ENCODE measurements at places on chromosomes 5 and 9. TPM values are rescaled to one million over a fixed set of nuclear protein-coding genes. Genes with fewer than 3 reads are reported as not detected.

PCDHB16 gene
- 0.63 TPM for total RNA-seq

TIMD4 gene
- total RNA-seq = 0.38 TPM

DOLK gene
- total RNA-seq = 26.7 TPM

SLC6A7 gene
- total RNA-seq = not detected

PCAT7 gene
- 0.13 TPM for total RNA-seq

SNCAIP gene
- total RNA-seq = 5.2 TPM

FAM153A gene
- not detected for total RNA-seq

RNF224 gene
- total RNA-seq = 0.25 TPM

MLLT3 gene
- total RNA-seq = 22.9 TPM

HTR1A gene
- total RNA-seq = not detected

ZNF454 gene
- 2.9 TPM for total RNA-seq

KIF4B gene
- not detected for total RNA-seq

BTNL8 gene
- total RNA-seq = not detected

ACTL7B gene
- total RNA-seq = not detected

PRELID2 gene
- total RNA-seq = 7.9 TPM

CFAP77 gene
- not detected for total RNA-seq

PCDHGA10 gene
- total RNA-seq = 10.5 TPM

LCN12 gene
- total RNA-seq = 1.6 TPM

SLC22A4 gene
- total RNA-seq = 1.1 TPM

STC2 gene
- 24.3 TPM for total RNA-seq

VCAN gene
- total RNA-seq = 284 TPM

TSSK1B gene
- under 0.01 TPM for total RNA-seq

CBY3 gene
- total RNA-seq = 0.81 TPM
